ENCODE measurements at places on chromosomes 16 and 17. TPM values are rescaled to one million over a fixed set of nuclear protein-coding genes. Genes with fewer than 3 reads are reported as not detected.
A peak's percentile ranks its signal among the peaks of the same experiment; 100 is the strongest.

The TNFSF12 gene
- total RNA-seq, result 84.5 TPM

The HEATR9 gene
- not detected for total RNA-seq

The CHMP6 gene
- total RNA-seq, result 30.9 TPM

The SGCA gene
- total RNA-seq, result 91.8 TPM

- H3K36me3 ChIP-seq, result no peaks in the 10 kb centered on the region
- no peaks in the 10 kb centered on the region for H3K4me1 ChIP-seq
- no peaks in the 10 kb centered on the region for H3K27me3 ChIP-seq
- H3K4me3 ChIP-seq, result no peak overlapping the region
- DNase-seq, result no peak
Measured at GRCh38 chr17:29233301-29233700, 13.4 kb upstream of the CRYBA1 start.

GRCh38 chr17:81927152-81927652 lies 333 bp downstream of the MAFG start:
- H3K4me3 ChIP-seq, result peak overlapping the region; percentile 90
- H3K27ac ChIP-seq, result peak overlapping the region; percentile 53
- peaks cover 2% of the 10 kb centered on the region for H3K36me3 ChIP-seq

DNA sequence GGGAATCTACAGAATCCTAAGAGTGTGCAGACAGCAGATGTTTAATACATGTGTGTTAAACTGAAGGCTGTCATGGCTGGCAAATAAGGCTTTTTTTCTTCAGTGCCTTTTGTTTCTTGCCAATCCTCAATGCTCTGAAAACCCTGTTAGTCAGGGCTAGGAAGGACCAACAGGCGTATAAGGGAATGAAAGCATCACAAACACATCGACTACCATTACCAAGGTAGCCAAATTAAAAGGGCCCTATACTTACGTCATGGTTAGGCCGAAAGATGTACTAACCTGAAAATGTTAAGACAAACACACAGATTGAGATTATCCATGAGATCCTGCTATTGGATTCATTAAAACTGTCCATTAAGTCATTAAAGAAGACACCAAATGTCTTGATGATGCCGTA lies 13.1 kb downstream of the SLC16A6 start:
- H3K4me1 ChIP-seq, result no peaks in the 10 kb centered on the region
- no peaks in the 10 kb centered on the region for H3K27me3 ChIP-seq
- no peaks in the 10 kb centered on the region for H3K36me3 ChIP-seq
- no peak overlapping the region for H3K27ac ChIP-seq

- no peak overlapping the region for H3K4me3 ChIP-seq
- H3K27me3 ChIP-seq, result no peaks in the 10 kb centered on the region
- H3K4me1 ChIP-seq, result no peaks in the 10 kb centered on the region
- H3K27ac ChIP-seq, result no peak overlapping the region
- no peaks in the 10 kb centered on the region for H3K36me3 ChIP-seq
Measured at GRCh38 chr16:55900616-55901393, 25.6 kb upstream of the CES5A start.

GRCh38 chr16:69145658-69146057 lies 13.2 kb downstream of the UTP4 start:
- H3K4me3 ChIP-seq, result no peak overlapping the region
- H3K4me1 ChIP-seq, result no peaks in the 10 kb centered on the region
- DNase-seq, result no peak
- H3K27ac ChIP-seq, result peak overlapping the region; percentile 25
- H3K36me3 ChIP-seq, result no peaks in the 10 kb centered on the region
- no peaks in the 10 kb centered on the region for H3K27me3 ChIP-seq

GRCh38 chr16:278863-279366 lies 1.5 kb upstream of the ARHGDIG start:
- no peak for DNase-seq
- H3K27me3 ChIP-seq, result no peaks in the 10 kb centered on the region
- H3K27ac ChIP-seq, result no peak overlapping the region
- no peaks in the 10 kb centered on the region for H3K36me3 ChIP-seq
- H3K4me3 ChIP-seq, result no peak overlapping the region
- H3K4me1 ChIP-seq, result no peaks in the 10 kb centered on the region

GRCh38 chr17:75785016-75785890 lies 647 bp downstream of the UNK start:
- H3K27ac ChIP-seq, result peak overlapping the region; percentile 94
- no peaks in the 10 kb centered on the region for H3K4me1 ChIP-seq
- H3K27me3 ChIP-seq, result no peaks in the 10 kb centered on the region
- DNase-seq, result peak; percentile 96

DNA sequence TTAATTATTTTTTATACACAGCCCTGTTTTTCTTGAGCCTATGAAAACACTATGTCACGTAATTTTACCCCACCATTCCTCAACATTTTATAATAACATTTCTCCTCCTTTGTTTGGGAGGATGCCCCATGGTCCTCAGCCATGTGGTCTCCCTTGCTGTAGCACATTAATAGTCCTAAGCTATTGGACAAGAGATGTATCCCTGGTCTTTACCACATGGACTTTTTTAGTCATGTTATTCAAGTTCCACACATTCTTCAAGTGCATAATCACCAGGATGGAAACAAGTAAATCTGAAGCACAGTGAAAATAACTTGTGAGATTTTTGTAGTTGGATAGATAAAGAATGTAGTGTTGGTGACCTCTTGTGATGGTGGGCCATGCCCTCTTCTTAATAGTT lies 2.0 kb upstream of the KRTAP2-3 start:
- H3K27ac ChIP-seq, result peak overlapping the region; percentile 3
- DNase-seq, result no peak
- H3K36me3 ChIP-seq, result no peaks in the 10 kb centered on the region
- no peak overlapping the region for H3K4me3 ChIP-seq
- no peaks in the 10 kb centered on the region for H3K4me1 ChIP-seq

GRCh38 chr17:68455901-68456338 lies 1.4 kb downstream of the WIPI1 start:
- H3K36me3 ChIP-seq, result peaks cover 1% of the 10 kb centered on the region
- peak overlapping the region; percentile 61 for H3K27ac ChIP-seq
- H3K4me3 ChIP-seq, result peak overlapping the region; percentile 80
- DNase-seq, result no peak

DNA sequence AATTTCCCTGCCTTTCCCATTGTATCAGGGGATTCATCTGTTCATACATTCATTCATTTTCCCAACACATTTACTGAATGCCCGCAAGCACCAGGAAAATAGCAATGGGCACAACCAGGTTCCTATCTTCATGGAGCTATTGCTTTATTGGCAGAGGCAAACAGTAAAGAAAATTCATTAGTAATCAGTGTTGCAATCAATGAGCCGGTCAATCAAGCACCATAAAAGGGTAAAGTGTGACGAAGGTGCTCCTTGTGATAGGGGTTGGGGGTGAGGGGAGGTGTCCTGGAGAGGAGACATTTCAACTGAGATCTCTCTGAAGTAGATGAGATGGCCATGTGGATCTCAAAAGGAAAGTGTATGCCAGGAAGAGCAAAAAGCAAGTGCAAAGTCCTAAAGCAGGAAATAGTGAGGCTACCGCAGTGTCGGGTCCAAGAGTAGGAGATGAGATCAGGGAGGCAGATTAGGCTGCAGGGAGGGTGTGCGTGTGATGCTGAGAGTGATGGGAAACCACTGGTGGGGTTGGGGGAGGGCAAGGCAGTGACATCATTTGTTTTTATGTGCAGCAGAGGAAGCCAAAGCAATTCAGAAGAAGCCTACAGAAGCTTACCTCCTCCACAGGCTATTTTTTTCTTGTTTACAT lies 28.4 kb downstream of the CDH13 start:
- no peak overlapping the region for H3K27ac ChIP-seq
- no peaks in the 10 kb centered on the region for H3K27me3 ChIP-seq
- H3K4me3 ChIP-seq, result no peak overlapping the region
- no peaks in the 10 kb centered on the region for H3K36me3 ChIP-seq
- DNase-seq, result peak; percentile 51

DNA sequence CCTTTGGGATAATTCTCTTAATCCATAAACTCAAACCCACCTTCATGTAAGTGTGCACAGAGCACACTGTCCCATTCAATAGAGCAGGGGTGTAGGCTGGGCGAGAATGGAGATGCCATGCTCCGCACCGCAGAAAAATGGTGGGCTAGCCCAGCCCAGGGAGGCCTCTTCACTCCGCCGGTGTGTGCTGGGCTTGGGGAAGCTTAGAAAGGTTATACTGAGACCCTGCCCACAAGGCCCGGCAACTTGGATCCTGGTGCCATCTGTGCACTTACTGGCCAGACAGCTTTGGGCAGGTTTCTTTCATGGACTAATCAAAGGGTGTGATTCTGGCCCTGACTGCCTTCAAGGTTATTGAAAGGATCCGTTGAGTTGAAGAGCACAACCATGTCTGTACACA lies 3.7 kb upstream of the STAT5A start:
- peak; percentile 29 for DNase-seq
- no peaks in the 10 kb centered on the region for H3K27me3 ChIP-seq
- no peak overlapping the region for H3K27ac ChIP-seq
- H3K36me3 ChIP-seq, result no peaks in the 10 kb centered on the region
- no peak overlapping the region for H3K4me3 ChIP-seq
- H3K4me1 ChIP-seq, result no peaks in the 10 kb centered on the region

- H3K27ac ChIP-seq, result no peak overlapping the region
- H3K27me3 ChIP-seq, result no peaks in the 10 kb centered on the region
- peak; percentile 50 for DNase-seq
- peaks cover 4% of the 10 kb centered on the region for H3K4me1 ChIP-seq
- H3K36me3 ChIP-seq, result no peaks in the 10 kb centered on the region
Measured at GRCh38 chr17:20189302-20189701, 180.1 kb downstream of the SPECC1 start.

DNA sequence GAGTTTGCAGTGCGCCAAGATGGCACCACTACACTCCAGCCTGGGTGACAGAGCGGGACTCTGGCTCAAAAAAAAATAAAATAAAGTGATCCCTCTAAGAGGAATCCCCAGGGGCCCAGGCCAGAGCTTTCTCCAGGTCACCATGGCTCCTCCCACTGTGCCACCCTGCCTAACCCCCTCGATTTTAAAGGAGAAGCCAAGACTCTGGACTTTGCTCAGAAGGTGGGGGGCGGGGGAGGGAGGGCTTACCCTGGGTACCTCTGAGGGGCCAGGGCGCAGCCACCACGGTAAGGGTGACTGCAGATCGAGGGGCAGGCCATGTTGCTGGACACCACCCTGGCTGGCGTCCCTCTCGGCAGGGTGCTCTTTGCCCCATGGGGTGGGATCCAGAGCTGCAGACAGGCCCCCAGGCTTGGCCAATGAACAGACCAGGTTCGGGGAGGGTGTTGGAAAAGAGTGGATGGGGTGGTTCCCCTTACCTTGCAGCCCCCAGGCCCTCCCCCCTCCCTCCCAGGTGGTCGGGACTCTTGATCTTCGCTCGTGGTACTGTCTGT lies 455 bp upstream of the GRB7 start:
- no peaks in the 10 kb centered on the region for H3K36me3 ChIP-seq
- no peak overlapping the region for H3K27ac ChIP-seq
- DNase-seq, result no peak
- no peaks in the 10 kb centered on the region for H3K27me3 ChIP-seq

DNA sequence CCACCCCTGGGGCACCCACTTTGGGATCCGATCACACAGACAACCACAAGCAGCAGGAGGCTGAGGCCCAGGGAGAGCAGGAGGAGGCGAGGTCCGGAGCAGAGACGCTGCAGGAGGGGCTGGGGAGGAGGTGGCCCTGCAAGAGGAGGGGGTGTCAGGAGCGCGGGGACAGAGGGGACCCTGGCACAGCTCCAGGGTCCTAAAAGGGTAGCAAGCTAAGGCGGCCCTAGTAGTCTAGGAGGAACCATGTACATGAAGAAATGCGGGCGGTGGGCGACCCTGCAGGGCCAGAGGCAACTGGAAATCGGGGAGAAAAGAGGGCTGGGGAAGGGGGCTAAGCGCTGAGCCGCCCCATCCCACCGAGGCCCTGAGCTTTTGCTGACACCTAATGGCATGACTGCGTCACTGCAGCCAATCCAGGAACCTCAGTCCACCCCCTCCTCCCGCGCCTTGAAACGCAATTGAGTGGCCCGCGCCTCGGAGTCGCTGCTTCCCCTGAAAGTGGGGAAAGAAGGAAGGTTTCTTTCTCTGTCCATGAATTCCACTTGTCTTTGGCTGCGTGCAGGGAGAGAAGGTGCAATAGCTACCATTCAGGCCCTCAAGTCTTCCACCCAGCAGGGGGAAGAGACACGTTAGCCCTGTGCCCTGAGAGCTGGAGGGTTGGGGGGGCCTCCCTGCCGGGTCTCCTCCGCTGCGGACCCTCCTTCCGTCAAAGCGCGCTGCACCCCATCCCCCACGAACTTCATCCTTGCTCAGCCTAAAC lies 1.8 kb downstream of the ASGR1 start:
- DNase-seq, result peak; percentile 87
- no peak overlapping the region for H3K27ac ChIP-seq
- no peaks in the 10 kb centered on the region for H3K4me1 ChIP-seq
- H3K27me3 ChIP-seq, result no peaks in the 10 kb centered on the region
- no peaks in the 10 kb centered on the region for H3K36me3 ChIP-seq

- DNase-seq, result no peak
- no peak overlapping the region for H3K27ac ChIP-seq
- H3K4me1 ChIP-seq, result no peaks in the 10 kb centered on the region
- H3K36me3 ChIP-seq, result no peaks in the 10 kb centered on the region
Measured at GRCh38 chr16:16830973-16831372, 452.0 kb downstream of the NPIPA7 start.

- no peaks in the 10 kb centered on the region for H3K4me1 ChIP-seq
- no peak overlapping the region for H3K4me3 ChIP-seq
- peak; percentile 92 for DNase-seq
- H3K27me3 ChIP-seq, result no peaks in the 10 kb centered on the region
- H3K27ac ChIP-seq, result no peak overlapping the region
- H3K36me3 ChIP-seq, result no peaks in the 10 kb centered on the region
Measured at GRCh38 chr17:76384987-76385891, 830 bp downstream of the SPHK1 start.

DNA sequence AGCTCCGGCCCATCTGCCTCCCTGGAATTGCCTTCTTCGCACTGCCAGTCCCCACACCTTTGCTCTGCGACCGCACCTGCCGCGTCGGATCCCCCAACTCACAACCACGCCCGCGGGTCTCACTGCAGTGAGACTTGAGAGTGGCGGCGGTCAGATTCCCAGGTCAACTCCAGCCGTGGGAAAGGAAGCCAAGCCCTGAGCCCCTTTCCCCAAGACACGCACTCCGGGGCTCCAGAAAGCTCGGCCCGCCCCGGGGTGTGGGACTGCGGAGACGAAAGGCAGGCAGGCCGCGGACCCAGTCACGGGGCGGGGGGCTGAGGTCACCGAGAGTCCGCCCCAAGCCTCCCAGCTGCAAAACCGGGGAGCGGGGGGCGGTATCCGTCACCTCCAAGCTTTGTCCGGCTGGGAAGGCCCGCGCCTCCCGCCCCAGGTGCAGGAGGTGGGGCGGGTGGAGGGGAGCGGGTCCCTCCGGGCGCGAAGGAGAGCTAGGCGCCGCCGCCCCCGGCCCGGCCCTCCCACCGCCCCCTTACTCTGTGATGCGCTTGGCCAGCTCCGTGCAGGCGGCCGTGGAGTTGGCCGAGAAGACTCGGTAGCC lies 615 bp downstream of the PRPSAP1 start:
- H3K4me1 ChIP-seq, result no peaks in the 10 kb centered on the region
- H3K36me3 ChIP-seq, result no peaks in the 10 kb centered on the region
- H3K4me3 ChIP-seq, result peak overlapping the region; percentile 59
